ENCODE measurements at places on chromosomes 2 and 18.

- no peak for DNase-seq
Measured at GRCh38 chr2:15714609-15715008, 122.9 kb downstream of the DDX1 start.

GRCh38 chr2:19932928-19933327 is 31.1 kb upstream of the TTC32 start:
- DNase-seq = no peak

- no peak for DNase-seq
Measured at GRCh38 chr2:15965564-15966019, 25.2 kb downstream of the MYCN start.

GRCh38 chr18:48605408-48605845 is 66.6 kb downstream of the CTIF start:
- peak; percentile 64 for DNase-seq

DNA sequence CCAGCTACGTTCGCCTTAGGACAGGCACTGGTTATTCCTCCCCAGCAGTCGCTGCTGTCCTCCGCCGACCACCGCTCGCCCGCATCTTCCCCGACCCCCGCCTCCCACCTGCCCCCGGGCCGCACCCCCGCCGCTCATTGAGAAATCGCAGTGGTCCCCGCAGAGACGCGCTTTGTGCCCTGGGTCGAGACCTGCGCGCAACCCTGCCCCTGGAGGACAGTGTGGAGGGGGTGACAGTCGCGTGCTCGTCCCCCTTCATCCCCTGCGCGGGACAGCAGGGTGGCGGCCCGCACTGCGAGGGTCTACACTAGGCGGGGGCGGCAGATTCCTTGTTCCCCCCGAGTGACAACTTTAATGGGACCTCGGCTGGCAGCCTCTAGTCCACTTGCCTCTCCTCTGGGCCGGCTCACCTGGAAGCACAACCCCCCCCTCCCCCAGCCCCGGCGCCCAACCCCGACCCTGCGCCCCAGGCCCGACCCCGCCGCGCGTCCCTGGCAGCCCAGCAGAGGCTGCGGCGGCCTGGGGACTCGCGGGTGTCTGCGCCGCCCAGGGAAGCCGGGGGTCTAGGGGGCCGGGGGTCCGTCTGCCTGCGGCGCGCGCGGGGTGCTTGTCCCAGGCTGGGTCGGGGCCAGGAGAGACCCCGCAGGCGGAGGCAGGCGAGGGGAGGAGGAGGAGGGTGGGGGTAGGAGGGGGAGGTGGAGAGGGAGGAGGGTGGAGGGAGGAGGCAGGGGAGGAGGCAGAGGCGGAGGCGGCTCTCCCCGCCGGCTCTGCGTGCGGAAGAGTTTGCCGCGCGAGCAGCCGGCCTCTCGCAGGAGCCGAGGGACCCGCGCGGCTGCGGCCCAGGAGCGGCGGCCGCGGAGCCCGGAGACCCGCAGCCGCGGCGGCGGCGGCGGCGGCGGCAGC is at the start of gene NPAS2:
NPAS2 (plus strand) TSS at position 770 of the 903 bp plus-strand sequence. CDS start 84,616 bp downstream, outside the sequence.
- DNase-seq = peak; percentile 64

DNA sequence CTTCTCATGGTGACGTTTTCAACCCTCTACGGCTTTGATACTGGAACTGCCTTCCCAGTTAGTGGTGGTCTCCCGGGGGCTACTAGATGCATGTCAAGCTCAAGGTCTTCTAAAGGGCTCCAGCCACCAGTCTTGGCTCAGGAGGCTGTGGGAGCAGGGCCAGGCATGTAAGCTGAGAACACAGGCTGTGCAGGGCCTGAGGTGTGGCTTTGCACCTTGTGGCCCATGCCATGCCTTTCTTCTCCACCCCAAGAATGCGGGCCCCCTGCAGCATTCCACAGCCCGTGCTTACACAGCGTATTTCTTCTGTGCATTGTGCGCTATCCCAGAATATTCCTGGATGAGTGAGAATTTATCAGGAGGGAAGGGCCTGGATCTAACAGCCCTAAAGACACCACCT is 144.9 kb downstream of the SEPTIN10 start:
- DNase-seq = no peak

DNA sequence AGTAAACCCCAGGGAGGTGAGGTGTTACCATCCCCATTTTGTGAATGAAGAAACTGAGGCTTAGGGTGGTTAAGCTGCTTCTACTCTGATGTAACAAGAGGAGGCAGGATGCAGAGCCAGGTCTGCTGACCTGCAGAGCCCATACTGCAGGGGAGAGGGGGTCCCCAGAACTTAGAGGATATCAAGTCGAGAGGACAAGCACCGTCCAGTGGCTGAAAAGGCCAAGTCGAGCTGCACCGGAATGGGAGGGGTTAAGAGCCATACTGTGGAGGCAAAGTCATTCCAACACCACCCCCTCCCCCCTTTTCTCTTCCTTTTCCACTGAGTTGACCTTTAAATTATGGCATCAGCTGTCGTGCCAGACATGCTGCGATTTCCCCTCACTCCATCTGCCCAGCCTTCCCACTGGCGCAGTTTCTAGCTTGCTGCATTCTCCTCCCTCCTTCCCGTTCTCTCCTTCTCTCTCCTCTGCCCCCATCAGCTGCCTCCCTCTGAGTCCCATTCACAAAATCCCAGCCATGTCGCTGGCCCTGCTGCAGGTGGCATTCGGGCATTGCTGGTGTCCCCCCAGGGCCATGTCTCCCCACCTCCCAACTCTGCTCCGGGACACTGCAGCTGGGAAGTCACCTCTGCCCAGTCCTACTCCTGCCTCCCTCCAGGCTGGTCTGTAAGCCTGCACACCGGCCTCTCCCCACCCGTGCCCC is 346.9 kb downstream of the DYSF start:
- no peak for DNase-seq

DNA sequence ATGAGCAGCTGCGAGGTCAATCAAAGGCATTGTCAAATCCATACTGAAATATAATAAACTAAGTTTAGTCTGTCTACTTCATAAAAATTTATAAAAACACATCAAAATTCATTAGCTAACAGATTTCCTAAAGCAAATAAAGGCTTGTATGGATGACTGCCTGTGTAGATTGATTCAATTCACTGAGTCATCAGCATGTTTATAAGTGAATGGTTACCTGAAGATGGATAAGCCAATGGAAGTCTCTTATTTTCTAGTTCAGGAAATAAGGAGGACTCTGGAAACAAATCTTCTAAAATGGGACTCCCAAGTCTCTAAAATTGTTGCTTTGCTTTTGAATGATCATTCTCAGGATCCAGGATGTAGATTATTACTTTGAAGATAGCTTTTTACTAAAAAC is 57.0 kb upstream of the HNRNPA3 start:
- DNase-seq = no peak

- DNase-seq = no peak
Measured at GRCh38 chr2:27962006-27962405, 71.5 kb downstream of the BABAM2 start.

DNA sequence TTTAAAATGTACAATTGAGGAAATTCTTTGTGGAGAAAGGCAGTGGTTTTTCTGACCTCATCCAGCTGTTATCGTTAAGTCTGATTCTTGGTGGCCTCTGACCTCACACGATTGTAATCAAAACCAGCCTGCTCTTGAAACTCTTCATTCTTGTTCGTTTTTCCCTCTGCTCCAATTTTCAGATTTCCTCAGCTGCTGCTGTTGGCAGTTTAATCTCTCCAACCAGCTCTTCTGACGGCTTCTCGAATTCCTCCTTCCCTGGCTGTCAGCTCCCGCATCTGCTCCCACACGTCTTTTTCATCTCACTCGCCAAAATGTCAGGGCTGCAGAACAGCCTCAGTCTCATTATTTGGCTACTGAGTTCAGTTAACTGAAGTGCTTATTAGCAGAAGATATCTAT is 136.1 kb downstream of the DCDC2C start:
- DNase-seq = no peak

- peak; percentile 42 for DNase-seq
Measured at GRCh38 chr2:173752152-173752551, 213.0 kb downstream of the SP3 start.

DNA sequence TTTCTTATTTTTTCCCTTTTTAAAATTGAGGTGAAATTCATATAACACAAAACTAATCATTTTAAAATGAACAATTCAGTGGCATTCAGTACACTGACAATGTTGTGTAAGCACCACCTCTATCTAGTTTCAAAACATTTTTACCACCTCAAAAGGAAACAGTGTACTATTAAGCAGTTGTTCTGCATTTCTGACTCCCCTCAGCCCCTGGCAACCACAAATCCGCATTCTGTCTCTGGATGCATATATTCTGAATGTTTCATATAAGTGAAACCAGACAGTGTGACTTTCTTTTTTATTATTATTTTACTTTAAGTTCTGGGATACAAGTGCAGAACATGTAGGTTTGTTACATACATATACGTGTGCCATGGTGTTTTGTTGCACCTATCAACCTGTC is 19.2 kb upstream of the TANK start:
- no peak for DNase-seq

DNA sequence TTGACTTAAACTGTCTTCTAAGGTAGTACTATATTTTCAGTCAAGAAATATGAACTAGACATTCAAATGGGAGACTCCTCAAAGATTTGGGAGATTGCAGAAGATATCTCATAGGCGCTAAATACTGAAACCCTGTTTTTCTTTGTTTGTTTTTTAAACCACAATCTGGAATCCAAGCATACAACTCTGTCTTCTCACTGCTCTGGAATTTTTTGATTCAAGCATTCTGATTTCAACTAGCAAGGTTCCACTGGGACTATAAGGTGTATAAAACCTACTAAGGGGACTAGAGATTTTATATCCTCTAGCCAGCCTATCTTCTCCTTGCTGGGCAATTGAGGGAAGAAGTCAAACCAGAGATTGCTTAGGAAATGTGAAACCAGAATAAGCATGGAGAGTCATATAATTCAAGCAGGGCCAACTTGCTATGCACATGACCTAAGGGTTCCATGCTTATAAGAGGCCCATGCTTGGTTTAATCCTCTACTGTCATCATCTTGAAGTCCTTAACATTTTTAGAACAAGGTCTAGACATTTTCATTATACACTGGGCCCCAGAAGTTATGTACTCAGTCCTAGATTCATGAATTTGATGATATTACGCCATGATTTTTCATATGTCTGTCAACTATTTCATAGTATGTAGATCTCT is 405.5 kb downstream of the PARD3B start:
- no peak for DNase-seq

- DNase-seq = no peak
Measured at GRCh38 chr2:86562485-86562921, 740 bp downstream of the CHMP3 start.

GRCh38 chr18:38923126-38923525 is 1357.5 kb upstream of the CELF4 start:
- DNase-seq = no peak

DNA sequence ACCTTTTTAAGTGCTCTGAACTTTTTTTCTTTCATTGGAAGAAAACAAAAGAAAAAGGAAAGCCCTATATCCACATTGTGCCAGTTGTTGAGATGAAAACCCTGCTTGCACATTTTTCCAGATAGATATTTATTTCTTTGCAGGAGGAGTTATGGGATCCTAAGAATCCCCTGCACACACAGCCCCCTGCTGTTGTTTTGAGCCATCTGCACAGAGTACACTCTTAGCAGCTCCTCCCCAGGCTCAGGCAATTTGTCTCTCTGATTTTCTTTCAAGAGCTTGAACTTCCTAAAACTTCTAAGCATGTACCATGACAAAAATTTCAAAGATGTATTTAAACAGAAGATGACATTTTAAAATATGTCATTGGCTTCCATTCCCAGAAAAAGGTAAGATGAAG is 436.9 kb downstream of the METTL4 start:
- DNase-seq = no peak

GRCh38 chr18:44887227-44887631 is 206.5 kb downstream of the SETBP1 start:
- DNase-seq = no peak

GRCh38 chr2:185738679-185739472 is at the start of gene FSIP2:
Gene FSIP2 (plus strand): TSS chr2:185738804. CDS start chr2:185738895, 91 bp downstream.
- DNase-seq = peak; percentile 84

DNA sequence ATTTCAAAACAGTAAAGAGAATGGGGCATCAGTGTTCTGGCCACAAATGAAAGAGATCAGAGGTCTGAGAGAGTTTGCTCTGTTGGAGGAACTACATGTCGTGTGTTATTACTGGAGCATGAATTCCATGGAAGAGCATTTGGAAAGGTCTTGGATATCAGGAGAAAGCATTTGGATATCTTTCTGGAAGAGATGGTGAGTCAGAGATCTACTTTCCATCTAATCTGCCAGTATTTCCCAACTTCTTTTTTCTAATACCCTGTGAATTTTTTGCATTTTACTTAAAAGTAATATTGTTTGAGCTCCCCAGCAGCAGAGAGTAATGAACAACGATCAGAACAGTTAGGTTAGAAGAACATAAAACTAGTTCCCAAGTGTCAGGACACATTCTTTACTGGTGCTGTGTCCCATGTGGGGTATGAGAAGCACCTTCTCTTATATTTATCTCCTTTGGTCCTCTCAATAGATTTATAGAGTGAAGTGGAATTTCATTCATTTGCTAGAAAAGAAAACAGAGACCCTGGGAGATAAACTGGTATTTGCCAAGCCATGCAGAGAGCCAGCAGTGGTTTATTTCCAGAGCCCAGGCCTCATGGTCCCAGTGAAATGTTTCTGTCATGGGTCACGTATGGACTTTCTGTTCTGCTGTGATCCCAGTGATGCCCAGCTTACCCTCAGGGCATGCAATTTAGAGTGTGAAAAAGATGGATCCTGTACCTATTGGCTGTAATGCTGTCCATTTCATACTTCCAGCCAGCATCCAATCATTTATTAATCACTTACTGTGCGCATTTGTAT is 130.8 kb upstream of the NT5C1B start:
- DNase-seq = no peak

DNA sequence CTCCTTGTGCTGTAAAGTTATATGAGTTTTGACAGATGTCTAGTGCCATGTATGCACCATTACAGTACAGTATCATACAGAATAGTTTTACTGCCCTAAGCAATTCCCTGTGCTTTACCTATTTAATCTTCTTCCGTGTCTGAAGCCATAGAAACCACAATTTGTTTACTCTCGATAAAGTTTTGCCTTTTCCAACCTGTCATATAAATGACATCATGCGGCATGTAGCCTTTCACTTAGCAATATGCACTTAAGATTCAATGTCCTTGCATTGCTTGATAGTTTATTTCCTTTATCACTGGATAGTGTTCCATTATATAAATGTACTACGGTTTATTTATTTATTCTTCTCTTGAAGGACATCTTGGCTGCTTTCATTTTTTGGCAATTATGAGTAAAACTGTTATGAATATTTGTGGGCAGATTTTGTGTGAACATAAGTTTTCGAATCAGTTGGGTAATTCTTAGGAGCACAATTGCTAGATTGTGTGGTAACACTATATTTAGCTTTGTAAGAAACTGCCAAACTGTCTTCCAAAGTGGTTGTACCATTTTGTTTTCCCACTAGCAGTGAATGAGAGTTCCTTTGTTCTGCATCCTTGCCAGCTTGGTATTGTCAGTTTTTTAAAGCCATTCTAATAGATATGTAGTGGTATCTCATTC is 136.8 kb upstream of the MAP3K20 start:
- DNase-seq = peak; percentile 20

GRCh38 chr18:48629730-48630324 is 91.0 kb downstream of the CTIF start:
- DNase-seq = peak; percentile 71

- DNase-seq = no peak
Measured at GRCh38 chr2:24010477-24011249, 778 bp downstream of the MFSD2B start.

- DNase-seq = no peak
Measured at GRCh38 chr2:100054426-100054825, 88.0 kb downstream of the AFF3 start.
